ENCODE measurements at places on chromosomes 2 and 18. TPM values are rescaled to one million over a fixed set of nuclear protein-coding genes. Genes with fewer than 3 reads are reported as not detected.

CFAP65 gene
- not detected for total RNA-seq

CCBE1 gene
- total RNA-seq, result 26.3 TPM

ADAM23 gene
- 1.2 TPM for total RNA-seq

LRRTM1 gene
- not detected for total RNA-seq

- DNase-seq, result no peak
Observed at GRCh38 chr2:11550901-11551568, 17.2 kb downstream of the GREB1 start.

DNA sequence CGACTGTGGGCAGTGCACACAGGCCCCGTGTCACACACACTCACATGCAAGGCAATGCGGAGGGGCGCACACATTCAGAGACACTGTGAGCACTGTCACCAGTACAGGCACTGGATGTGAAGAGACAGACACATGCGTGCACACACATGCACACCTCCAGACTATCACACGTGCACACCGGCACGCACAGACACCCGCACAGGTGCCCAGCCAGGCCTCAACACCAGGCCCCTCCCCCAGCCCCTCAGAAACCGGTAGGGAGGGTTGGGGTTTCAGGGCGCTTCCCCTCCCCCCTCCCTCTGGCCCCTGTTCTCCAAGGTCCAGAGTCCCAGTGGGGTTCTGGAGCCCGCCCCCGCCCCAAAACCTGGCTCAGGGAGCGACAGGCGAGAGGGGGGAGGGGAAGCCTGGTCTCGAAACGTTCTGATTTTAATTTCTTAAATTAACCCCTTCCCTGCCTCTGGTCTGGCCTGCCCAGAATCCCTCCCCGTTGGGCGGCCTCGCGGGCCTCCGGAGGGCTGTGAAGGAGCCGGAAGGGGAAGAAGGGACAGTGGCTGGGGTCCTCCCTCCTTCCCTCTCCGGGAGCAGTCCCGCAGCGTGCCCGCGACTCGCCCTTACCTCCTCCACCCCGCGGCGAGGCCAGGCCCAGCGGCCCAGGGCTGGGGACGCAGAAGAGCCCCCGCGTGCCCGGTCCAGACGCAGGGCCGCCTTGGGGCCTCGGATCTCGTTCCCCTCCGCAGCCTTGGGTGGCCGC lies 558 bp downstream of the FBXO41 start:
- no peak for DNase-seq

- DNase-seq, result peak; percentile 93
Observed at GRCh38 chr2:45816272-45816671, 164.8 kb downstream of the PRKCE start.

- no peak for DNase-seq
Observed at GRCh38 chr2:241894056-241894641, 24.6 kb downstream of the RTP5 start.

DNA sequence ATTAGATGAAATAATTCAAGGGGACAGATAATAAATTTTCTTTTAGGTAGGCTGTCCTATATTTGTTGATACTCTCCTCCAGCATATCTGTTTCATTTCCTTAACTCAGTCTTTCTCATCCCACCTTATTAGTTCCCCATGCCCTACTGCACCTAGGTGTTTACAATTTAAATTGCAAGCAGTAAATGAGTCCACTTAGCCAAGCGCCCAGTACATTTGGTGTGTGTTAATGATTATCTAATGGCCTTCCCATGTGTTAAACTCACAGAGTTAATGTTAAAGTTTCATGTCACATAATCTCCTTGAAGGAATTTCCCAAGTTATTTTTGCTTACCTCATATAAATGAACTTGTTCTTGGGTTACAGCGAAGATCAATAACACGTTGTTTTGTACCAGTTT lies 31.2 kb downstream of the ITGB6 start:
- DNase-seq, result no peak

DNA sequence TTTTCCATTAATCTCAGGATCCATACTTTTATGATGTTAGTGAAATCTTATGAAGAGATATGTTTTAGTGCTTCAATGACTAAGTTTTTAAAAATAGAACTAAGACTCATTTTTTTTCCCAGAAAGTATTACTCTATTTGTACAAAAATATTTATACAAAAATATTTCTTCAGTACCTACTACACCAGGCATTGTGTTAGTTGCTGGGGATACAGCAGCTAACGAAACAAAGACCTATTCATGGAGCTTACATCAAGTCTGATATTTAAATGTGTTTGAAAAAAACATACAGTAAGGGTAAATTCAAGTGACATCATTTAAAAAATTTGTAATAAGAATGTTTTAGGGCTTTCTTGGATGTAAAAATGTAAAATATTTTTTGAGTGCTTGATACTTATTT lies 11.6 kb downstream of the VAPA start:
- no peak for DNase-seq

- no peak for DNase-seq
Observed at GRCh38 chr2:39380525-39381150, 56.4 kb downstream of the MAP4K3 start.

- DNase-seq, result peak; percentile 60
Observed at GRCh38 chr2:216391401-216391800, 19.1 kb upstream of the MARCHF4 start.

DNA sequence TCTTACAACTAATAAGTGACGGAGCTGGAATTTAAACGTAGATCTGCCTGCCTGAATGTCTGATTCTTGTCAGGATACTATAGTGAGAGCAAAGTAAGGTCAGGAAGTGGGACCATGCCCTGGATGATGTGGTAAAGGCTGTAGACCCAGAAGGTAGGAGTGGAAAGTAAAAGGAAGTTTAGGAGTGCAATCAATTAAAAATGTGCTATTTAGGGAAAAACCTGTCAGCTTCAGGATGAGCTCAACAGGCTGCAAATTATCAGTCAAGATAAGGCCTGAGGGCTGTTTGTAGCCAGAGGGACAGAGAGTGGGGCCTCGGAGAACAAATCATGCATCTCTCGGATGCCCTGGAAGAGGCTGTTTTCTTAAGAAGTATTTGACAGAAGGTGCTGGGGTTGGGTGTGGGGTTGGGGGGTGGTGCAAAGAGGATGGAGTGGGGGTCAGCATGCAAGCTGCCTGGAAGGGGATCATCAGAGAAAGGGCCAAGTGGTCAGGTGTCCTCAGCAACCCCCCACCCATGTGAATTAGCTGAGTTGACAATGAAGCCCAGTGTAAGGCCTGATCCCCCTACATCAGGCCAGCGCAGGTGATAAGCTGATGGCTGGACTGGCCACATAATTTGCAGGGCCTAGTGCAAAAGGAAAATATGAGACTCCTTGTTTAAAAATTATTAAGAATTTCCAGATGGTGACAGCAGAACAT lies 53.2 kb upstream of the MAPRE3 start:
- no peak for DNase-seq

GRCh38 chr2:202158796-202159195 lies 79.6 kb downstream of the SUMO1 start:
- DNase-seq, result peak; percentile 18

- peak; percentile 41 for DNase-seq
Observed at GRCh38 chr2:67486041-67486796, 89.1 kb downstream of the ETAA1 start.

DNA sequence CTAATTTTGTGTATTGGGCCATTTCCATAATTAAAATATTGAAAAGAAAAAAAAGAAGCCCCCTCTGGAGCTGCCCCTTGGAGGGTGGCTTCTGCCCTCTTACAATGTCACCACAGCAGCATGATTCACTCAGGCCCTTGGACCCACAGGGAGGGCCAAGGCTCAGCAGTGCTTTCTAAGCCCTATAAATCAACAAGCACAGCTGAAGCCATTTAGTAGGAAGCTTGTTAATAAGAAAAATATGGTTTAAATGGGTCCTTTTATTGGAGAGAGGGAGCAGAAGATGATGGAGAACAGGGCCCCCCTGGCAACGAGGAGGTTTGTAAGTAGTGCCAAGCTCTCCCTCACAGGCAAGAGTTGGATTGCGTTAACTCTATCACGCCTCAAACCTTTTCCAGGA lies 107.6 kb upstream of the FZD7 start:
- DNase-seq, result no peak

DNA sequence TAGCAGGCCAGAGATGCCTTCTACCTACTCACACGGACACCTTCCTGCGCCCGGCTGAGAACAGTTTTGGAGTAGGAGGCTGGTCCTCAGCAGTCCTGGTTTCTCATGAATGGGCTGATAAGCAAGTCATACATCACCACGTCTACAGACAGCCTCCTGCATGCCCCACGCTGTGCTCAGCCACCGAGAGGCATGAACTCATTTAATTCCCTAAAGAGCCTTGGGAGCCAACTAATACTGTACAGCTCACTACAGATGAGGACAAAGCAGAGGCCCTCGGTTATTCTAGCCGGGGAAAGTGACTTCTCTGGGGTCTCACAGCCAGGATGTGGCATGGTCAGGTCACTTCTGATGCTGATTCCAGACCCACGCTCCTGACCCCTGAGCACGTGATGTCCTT lies 105.6 kb downstream of the TSHZ1 start:
- no peak for DNase-seq

DNA sequence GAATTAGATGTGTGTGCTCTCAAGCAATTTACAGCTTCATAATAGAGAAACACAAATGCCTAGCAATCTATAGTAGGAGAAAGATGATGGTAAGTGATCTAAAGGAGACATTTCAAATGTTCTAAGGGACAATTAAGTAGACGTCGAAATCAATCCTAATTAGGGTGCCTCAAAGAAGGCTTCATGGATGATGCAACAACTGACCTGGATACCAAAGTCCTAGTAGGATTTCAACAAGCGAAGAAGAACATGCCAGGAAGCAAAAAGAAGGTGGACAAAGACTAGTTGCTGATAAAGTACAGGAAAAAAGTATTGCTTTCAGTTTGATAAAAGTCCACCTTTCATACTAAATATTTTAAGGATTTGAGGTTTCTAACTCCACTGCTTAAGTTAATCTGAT lies 12.5 kb downstream of the FIGN start:
- no peak for DNase-seq

- DNase-seq, result no peak
Observed at GRCh38 chr2:200431996-200432705, 77.7 kb downstream of the KCTD18 start.

DNA sequence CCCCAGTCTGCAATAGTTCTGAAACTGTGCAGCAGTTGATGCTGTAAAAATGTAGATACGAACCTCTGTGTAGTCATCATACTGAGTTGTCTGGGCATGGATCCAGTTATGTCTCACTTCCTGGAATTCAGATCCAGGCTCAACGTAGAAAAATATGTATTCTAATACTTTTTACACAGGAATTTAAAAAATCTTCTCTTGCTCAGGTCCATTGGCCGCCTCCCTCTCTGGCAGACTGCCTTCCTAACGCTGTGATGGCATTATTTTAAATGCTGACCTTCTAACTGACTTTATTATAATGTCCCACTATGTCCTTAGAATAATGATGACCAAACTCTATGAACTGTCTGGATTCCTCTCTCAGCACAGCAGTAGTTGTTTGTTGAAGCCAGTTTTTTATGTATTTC lies 119.6 kb downstream of the FEZ2 start:
- DNase-seq, result peak; percentile 86

All from MG63 (cell line).